Bone marrow (tissue), 2 donors: ENCODE measurements at places on chromosomes 7 and 10.

- peak; percentile 28 for DNase-seq
Observed at GRCh38 chr7:5429253-5429856, 5.7 kb upstream of the TNRC18 start.

DNA sequence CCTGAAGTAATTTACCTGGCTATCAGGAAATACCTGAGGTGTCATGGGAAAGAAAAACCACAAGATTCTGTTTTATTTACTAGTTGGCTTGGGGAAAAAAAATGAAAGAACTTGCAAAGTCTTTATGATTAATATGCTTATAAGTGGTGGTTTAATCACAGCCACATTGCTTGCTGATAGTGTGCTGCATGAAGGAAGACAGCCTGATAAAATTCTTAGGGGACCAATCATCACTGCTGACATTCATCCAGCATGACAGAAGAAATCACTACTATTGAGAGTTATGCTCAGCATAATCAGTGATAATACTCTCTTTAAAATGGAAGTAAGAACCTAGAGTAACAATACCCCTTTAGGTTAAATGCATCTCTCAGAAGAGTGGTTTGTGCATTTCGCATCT lies 150.2 kb upstream of the LRRN3 start:
- no peak for DNase-seq

DNA sequence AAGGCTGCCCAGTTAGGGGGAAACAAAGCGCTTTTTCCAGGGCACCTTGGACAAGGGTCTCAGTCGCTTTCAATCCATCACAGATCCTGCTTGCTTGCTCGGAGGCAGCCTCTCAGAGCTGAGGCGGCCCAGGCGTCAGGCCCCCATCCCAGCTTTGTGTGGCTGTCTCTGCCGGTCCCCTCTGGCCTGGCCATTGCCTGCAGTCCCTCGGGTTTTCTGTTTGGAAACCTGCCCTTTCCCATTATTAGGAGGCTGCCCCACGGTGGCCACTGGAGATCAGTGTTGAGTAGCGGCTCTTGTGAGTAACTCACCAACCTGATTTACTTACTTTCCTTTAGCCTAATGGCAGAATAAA lies 216.1 kb downstream of the GLRX3 start:
- DNase-seq = no peak

DNA sequence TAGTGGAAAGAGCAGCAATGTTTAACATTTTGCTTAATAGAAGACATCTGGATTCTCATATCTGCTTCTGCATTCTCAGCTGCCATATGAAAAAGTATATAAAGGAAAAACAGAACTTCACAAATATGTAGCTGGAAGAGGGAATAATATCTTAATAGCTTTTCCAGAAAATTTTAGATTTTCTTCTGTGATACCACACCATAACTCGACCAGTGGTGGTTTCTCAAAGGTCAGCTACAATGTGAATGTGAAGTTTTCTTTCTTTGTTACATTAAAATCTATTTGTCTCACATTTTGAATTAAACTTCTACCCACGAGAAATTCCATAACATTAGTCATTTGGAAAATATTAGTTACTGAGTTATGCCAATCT lies 339.8 kb downstream of the PARD3 start:
- DNase-seq = no peak

GRCh38 chr7:36490419-36490830 lies 100.8 kb downstream of the ANLN start:
- no peak for DNase-seq

- no peak for DNase-seq
Observed at GRCh38 chr10:15856328-15857015, 3.8 kb downstream of the MINDY3 start.

- DNase-seq = no peak
Observed at GRCh38 chr10:132538031-132538789, 623 bp downstream of the INPP5A start.

- DNase-seq = no peak
Observed at GRCh38 chr10:18860631-18861240, 187.9 kb upstream of the MALRD1 start.

- DNase-seq = no peak
Observed at GRCh38 chr7:45050198-45050597, 38.6 kb downstream of the NACAD start.

GRCh38 chr10:60114765-60115586 lies 208.6 kb upstream of the CCDC6 start:
- peak; percentile 6 for DNase-seq

DNA sequence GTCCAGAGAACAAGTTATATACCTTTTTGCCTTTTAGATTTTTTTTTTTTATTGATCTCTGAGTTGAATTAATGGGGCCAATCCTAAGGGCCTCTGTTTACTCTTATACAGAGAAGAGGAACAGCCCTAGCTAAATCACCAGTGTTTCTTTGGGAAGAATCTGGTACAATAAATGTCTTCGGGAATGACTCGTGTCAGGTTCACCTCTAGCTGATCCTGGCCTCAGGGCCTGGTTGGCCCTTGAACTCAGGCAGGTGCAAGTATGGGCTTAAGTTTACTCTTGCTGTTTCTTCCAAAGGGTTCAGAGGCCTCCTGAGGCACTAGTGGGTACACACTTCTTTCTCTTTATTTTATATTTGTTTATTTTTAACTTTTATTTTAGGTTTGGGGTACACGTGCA lies 71.0 kb downstream of the LRMDA start:
- DNase-seq = no peak

- DNase-seq = no peak
Observed at GRCh38 chr7:108584211-108584610, 14.5 kb downstream of the DNAJB9 start.
